Activated CD8-positive, alpha-beta T cell treated with anti-CD3 and anti-CD28 coated beads for 36 hours (primary cell): ENCODE measurements at places on chromosomes 7 and 10. TPM values are rescaled to one million over a fixed set of nuclear protein-coding genes. Genes with fewer than 3 reads are reported as not detected.

The C10orf71 gene
- not detected for total RNA-seq

The TUBB8 gene
- total RNA-seq, result not detected

DNA sequence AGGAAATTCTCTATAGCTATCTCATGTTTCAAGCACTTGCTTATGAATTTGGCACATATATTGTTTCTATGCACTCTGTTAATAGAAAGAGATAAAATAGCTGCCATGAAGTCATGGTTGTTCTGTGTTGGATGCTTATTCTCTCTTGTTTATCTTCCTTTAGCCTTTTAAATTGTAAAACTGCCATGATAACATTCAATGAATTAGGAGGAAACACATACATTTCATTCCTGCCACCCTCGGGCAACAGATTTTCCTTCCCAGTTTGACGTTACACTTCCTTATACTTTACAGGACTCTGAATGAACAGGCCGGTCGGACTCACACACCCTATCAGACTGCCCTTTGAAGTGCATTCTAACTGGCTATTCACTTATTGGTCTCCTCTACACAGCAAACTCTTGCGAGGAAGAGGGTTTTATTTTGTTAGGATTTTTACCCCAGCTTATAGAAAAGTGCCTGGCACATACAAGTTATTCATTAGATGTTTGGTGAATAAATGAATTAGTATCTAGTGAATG, 65.7 kb upstream of the FERD3L start:
- no peak overlapping the region for H3K27ac ChIP-seq
- H3K36me3 ChIP-seq, result no peaks in the 10 kb centered on the region
- H3K4me1 ChIP-seq, result no peaks in the 10 kb centered on the region
- DNase-seq, result no peak
- no peaks in the 10 kb centered on the region for H3K27me3 ChIP-seq

DNA sequence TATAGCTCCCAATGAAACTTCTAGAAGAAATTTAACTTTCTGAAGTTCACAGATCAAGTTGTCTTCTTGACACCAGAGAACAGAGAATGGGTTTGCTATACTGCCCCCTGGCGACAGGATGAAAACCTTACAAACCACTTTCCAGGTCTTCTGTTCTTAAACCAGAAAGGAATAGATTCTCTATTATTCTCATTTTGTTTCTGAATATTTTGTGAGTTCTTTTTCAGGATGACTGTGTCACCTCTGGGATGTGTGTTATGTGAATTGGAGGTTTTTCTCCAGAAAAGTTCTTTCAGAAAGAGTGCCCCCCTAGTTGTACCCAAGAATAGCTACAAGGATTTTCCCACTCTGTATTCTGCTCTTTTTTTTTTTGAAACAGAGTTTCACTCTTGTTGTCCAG, 6.3 kb downstream of the IFT22 start:
- no peak overlapping the region for H3K27ac ChIP-seq
- no peaks in the 10 kb centered on the region for H3K27me3 ChIP-seq
- H3K4me3 ChIP-seq, result no peak overlapping the region
- H3K36me3 ChIP-seq, result peaks cover 24% of the 10 kb centered on the region
- peak; percentile 74 for DNase-seq

The LRIT1 gene
- total RNA-seq, result not detected

The RADIL gene
- total RNA-seq, result 0.65 TPM

The NUB1 gene
- total RNA-seq, result 41.0 TPM

GRCh38 chr10:33709008-33709753, 374.7 kb upstream of the NRP1 start:
- H3K27ac ChIP-seq, result no peak overlapping the region
- no peaks in the 10 kb centered on the region for H3K4me1 ChIP-seq
- no peak overlapping the region for H3K4me3 ChIP-seq
- peaks cover 4% of the 10 kb centered on the region for H3K27me3 ChIP-seq
- no peak for DNase-seq

DNA sequence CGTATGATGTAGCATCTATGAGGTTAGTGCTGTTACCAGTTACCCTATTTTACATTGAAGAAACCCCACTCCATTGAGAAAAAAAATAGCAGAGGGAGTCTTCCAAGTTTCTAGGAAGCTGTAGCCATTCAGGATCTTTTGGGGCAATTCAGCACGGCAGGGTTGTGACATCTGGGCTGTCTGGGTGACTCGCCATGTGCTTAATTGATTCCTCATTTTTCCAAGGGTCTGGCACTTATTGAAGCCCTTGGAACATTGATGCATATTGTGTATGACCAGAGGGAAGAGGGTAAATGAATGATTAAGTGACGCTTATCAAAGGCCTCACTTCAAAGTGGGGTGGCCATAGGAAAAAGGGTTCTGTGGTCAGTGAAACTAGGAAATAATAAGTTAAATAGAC, 248.7 kb downstream of the ARHGAP12 start:
- no peaks in the 10 kb centered on the region for H3K4me1 ChIP-seq
- H3K27me3 ChIP-seq, result peaks cover 2% of the 10 kb centered on the region
- no peak for DNase-seq
- H3K4me3 ChIP-seq, result no peak overlapping the region
- no peaks in the 10 kb centered on the region for H3K36me3 ChIP-seq

- no peaks in the 10 kb centered on the region for H3K36me3 ChIP-seq
- H3K27me3 ChIP-seq, result no peaks in the 10 kb centered on the region
- no peak overlapping the region for H3K27ac ChIP-seq
- H3K4me1 ChIP-seq, result peaks cover 12% of the 10 kb centered on the region
- DNase-seq, result peak; percentile 75
Measured at GRCh38 chr10:124539935-124540641, 78.5 kb downstream of the LHPP start.

DNA sequence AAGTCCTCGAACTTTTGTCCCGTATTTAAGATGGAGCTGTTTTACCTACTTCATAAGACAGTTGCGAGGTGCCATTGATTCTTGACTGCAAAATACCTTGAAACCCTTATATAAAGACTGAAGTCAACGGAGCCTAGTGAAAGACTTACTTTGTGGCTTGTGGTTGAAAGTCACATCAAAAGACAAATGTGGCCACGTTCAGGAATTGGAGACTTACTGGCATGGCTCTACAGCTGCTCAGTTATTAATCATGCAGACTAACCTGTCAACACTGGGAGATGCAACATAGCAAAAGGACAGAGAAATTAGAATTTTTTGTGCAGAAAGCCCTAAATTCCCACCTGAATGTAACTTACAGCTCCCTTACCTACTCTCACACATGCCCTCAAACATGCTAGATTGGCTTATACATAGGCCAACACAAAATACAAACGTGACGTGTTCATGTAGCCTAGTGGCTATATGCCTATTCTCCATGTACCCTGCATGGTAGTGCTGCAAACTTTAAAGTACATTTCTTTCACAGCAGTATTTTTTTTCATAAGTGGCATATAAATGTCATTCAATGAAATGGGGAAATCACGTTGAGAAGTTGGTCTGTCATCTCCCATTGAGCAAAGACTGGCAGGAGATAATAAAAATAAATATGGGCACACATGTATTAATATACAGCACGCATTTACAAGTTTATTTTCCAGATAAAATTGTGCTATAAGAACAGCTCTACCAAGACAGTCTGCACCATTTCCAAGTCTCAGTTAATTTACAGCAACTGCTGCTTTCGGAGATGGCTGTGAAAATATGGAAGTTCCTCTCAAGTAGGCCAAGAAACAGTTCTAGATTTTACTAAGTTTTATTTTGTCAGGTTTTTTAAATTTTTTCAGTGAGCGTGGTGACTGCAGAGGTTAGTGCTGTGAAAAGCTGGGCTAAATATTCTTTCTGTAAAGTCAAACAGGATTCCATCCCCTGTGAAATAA, 170.4 kb upstream of the C7orf33 start:
- H3K36me3 ChIP-seq, result no peaks in the 10 kb centered on the region
- H3K27me3 ChIP-seq, result peaks cover 36% of the 10 kb centered on the region
- H3K27ac ChIP-seq, result no peak overlapping the region
- no peak for DNase-seq
- H3K4me3 ChIP-seq, result no peak overlapping the region

The DNAH11 gene
- total RNA-seq, result 2.3 TPM

The PNLIPRP1 gene
- not detected for total RNA-seq

- no peaks in the 10 kb centered on the region for H3K36me3 ChIP-seq
- no peak overlapping the region for H3K4me3 ChIP-seq
- peaks cover 6% of the 10 kb centered on the region for H3K4me1 ChIP-seq
- peaks cover 10% of the 10 kb centered on the region for H3K27me3 ChIP-seq
- no peak for DNase-seq
- H3K27ac ChIP-seq, result no peak overlapping the region
Measured at GRCh38 chr7:37977243-37977642, 56.8 kb downstream of the EPDR1 start.

GRCh38 chr7:140005754-140006503, 56.8 kb downstream of the PARP12 start:
- no peaks in the 10 kb centered on the region for H3K27me3 ChIP-seq
- no peak overlapping the region for H3K27ac ChIP-seq

DNA sequence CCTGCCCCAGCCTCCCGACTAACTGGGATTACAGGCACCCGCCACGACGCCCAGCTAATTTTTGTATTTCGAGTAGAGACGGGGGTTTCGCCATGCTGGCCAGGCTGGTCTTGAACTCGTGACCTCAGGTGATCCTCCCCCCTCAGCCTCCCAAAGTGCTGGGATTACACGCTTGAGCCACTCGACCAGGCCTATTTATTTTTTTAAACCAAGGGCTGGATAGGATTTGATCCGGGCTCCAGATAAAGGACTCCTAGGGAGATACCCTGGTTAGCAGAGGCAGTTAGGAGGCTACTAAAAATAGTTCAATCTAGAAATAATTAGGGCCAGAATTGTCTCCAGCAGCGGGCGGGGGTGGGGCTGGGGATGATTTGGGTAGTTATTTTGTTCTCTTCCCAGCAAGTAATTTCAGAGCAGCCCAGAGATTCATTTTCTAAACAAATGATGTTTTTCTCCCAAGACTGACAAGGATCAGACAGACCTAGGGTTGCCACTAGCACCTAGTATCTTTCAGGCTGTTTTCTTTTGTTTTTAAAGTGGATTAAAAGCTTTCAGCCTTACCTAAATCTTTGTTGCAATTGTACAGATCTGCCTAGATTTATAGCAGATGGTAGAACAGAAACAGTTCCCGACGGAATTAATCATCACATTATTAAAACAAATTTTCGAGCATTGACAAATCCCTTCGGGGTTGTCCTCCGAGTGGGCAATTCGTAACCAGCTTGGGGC, 859 bp upstream of the SMC3 start:
- H3K4me3 ChIP-seq, result peak overlapping the region; percentile 98
- peak overlapping the region; percentile 99 for H3K27ac ChIP-seq
- H3K27me3 ChIP-seq, result peaks cover 22% of the 10 kb centered on the region
- peaks cover 27% of the 10 kb centered on the region for H3K4me1 ChIP-seq

- no peaks in the 10 kb centered on the region for H3K36me3 ChIP-seq
- H3K27ac ChIP-seq, result no peak overlapping the region
- DNase-seq, result no peak
- no peaks in the 10 kb centered on the region for H3K4me1 ChIP-seq
Measured at GRCh38 chr7:22579961-22580360, 80.0 kb upstream of the STEAP1B start.

The RASA4 gene
- 92.6 TPM for total RNA-seq

DNA sequence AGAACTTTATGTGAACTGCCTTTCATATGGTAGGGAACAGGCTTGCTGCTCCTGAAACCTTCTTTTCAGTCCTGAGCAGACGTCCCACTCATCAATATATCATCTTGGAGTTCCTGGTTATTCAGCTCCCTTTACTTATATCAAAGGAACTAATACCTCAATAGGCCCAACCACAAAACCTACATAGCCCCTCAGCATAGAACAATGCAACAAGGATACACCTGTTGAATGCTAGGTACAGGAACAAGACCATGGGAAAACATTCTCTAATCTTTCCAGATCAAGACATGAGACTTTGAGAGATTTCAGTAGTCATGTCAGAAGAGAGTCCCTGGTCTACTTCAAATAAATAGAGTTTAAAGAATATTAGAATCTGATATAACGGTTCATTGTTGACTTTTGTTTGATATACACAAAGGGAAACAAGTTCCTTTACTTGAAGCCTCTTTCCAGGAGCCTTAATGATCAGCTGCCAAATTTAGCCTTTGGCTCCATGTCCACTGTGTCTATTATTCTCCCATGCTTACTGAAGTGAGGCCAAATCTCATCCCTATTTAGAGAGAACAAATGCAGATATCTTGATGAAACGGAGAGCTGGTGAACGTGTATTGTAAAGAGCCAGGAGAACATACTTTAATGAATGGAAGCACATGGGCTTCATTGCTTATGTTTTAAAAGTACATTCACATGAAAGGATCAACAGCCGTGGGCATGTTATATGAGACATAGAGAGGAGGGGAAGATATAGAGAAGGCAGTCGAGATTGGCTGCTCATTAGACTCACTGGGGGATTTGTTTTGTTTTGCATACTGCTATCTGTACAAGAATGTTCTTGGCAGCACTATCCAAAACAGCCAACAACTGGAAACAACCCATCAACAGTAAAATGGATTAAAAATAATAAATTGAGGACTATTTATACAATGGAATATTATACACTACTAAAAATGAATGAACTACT, 9.5 kb downstream of the RHOBTB1 start:
- no peak overlapping the region for H3K4me3 ChIP-seq
- H3K27me3 ChIP-seq, result peaks cover 4% of the 10 kb centered on the region
- H3K27ac ChIP-seq, result no peak overlapping the region
- DNase-seq, result no peak

The CAV1 gene
- total RNA-seq, result 0.18 TPM

- no peaks in the 10 kb centered on the region for H3K27me3 ChIP-seq
- no peak overlapping the region for H3K27ac ChIP-seq
- no peaks in the 10 kb centered on the region for H3K36me3 ChIP-seq
- no peaks in the 10 kb centered on the region for H3K4me1 ChIP-seq
Measured at GRCh38 chr10:9848981-9849380, 1168.7 kb upstream of the CELF2 start.

- no peaks in the 10 kb centered on the region for H3K27me3 ChIP-seq
- H3K4me1 ChIP-seq, result no peaks in the 10 kb centered on the region
- no peaks in the 10 kb centered on the region for H3K36me3 ChIP-seq
Measured at GRCh38 chr10:127149501-127150081, 46.8 kb downstream of the INSYN2A start.

GRCh38 chr7:104938741-104939390, 75.1 kb upstream of the KMT2E start:
- DNase-seq, result no peak
- H3K4me3 ChIP-seq, result no peak overlapping the region
- no peaks in the 10 kb centered on the region for H3K27me3 ChIP-seq
- peaks cover 29% of the 10 kb centered on the region for H3K4me1 ChIP-seq
- peak overlapping the region; percentile 5 for H3K27ac ChIP-seq

DNA sequence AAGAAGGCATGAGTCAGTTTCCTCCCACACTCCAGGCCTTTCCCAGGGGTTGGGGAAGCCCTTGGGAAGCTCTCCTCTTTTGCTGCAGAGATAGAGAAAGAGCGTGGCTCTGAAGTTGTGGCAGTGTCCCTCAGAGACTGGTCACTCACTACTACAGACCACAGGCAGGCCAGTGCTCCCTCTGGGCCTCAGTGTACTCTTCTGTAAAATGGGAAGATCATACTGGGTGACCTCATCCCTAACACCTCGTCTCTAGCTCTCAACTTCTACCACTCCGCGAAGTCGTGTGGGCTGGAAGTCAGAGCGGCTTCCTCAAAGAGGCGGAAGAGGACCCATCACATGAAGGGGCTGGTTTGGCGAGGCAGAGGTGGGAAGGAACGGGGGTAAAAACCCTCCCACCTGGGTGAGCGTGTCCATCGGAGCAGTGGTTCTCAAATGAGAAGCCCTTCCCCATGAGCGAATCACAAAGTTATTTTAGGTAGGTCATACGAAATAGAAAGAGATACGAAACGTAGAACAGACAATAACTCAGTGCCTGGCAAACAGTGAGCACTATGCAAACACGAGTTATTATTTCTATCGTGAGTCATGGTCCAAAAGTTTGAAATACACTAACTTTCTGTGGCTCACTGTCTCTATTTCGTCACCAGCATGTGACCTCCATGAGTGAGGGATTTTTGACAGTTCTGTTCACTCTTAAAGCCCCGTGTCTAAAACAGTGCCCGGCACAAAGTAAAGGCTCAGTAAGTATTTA, 32.7 kb downstream of the PRKAG2 start:
- H3K27me3 ChIP-seq, result no peaks in the 10 kb centered on the region
- DNase-seq, result no peak
- H3K36me3 ChIP-seq, result no peaks in the 10 kb centered on the region
- no peak overlapping the region for H3K4me3 ChIP-seq

The PLPP4 gene
- total RNA-seq, result not detected

The ZNF746 gene
- 12.6 TPM for total RNA-seq

The MRLN gene
- total RNA-seq, result not detected
